ENCODE measurements at places on chromosomes 7 and 10.

GRCh38 chr7:98209166-98209920 is 1.9 kb upstream of the BHLHA15 start:
- no peak for DNase-seq

DNA sequence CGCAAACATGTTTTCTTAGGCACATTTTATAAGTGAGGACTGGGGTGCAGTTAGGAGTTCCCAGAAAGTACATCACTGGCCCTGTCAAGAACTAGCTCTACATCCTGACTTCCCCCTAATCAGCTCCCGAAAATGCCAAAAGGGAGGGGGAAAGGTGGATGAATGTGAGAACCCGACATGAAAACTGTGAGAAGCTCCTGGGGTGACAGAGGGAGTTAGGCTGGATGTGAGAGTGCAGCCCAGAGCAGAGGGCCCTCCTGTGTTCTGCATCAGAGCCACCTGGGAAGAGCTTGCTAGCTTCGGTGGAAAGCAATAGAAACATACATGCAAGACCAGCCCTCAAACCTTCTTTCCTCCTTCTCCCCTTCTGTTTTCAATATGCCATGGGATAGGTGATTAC is 30.5 kb upstream of the SEM1 start:
- no peak for DNase-seq

- DNase-seq: no peak
Observed at GRCh38 chr10:75180592-75180991, 30.0 kb upstream of the VDAC2 start.

DNA sequence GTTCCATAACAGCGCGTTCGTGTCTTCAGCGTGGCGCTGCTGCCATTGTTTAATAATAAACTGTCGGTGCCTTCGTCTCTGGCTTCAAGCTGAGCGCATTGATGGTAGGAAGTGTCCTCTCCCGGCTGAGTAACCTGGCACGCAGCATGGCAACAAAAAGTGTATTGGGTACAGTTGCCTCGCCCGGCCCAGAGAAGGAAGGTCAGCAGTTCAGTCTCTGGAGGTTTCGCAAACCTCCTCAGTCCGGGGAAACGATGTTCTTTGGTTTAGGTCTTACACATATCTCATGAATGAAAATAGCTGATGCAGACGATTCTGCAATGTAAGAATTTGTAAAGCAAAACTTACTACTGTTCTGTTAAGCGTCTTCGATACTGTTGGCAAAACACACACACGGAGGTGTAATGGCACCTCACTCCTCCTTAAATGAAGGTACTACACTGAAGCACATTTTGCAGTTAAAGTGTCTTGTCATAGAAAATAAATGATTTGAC is 739 bp upstream of the CCDC186 start:
- DNase-seq: no peak

DNA sequence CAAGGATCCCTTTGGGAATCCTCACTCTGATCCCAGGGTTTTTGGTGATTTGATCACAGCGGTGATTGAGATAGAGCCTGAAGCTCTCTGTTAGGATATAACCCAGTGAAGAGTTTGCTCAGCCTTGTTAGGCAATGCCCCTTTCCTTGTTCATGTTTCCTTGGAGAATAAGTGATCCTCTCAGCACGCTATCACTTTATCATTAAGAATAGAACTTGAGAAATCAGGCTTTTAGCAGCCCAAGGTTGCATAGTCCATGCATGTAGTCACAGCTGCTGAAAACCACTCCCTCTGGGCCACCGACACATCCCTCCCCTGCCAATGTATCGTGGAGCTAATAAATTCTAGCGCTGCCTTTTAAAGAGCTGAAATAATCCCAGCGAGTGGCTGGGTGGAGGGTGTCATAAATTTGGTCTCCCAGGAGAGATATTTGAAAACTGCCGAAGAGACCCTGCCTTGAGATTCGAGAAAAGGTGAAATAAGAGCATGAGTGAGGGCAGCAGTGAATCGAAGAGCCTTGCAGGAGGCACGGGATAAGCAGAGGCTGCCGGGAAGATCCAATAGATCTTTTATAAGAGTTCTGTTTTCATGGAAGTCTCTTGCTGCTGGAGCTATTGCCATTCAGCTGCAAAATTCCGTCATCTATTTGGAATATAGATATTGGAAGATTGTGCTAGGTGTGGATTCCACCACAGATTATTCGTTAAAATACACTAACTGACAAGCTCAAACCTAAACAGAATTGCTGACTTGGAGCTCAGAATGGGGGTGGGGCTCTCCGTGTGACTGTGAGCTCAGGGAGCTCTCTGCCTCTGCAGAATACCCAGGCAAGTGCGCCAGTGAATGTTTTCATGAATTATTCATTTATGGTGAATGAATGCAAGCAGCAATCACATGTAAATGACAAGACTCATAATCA is 249.8 kb downstream of the TRIL start:
- no peak for DNase-seq

DNA sequence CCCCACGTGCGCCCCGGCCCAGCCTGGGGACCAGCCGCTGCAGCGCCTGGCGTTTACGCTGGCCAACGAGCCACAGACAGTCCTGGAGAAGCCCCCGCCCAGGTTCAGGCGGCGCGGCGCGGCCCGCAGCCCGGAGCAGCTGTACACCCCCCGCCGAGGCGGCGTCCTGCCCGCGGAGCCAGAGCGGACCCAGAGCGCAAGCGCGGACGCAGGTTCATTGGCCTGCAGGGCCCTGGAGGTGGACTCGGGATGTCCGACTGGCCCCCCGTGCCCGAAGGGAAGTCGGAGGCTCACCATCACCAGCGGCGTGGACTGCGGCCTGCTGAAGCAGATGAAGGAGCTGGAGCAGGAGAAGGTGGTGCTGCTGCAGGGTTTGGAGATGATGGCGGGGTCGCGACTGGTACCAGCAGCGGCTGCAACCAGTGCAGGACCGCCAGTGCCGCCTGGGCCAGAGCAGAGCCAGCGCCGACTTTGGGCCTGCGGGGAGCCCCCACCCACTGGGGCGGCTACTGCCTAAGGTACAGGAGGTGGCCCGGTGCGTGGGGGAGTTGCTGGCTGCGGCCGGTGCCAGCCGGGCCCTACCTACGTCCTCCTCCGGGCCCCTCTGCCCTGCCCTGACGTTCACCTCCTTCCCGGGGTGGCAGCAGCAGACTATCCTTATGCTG is 72.0 kb upstream of the KCTD7 start:
- no peak for DNase-seq

DNA sequence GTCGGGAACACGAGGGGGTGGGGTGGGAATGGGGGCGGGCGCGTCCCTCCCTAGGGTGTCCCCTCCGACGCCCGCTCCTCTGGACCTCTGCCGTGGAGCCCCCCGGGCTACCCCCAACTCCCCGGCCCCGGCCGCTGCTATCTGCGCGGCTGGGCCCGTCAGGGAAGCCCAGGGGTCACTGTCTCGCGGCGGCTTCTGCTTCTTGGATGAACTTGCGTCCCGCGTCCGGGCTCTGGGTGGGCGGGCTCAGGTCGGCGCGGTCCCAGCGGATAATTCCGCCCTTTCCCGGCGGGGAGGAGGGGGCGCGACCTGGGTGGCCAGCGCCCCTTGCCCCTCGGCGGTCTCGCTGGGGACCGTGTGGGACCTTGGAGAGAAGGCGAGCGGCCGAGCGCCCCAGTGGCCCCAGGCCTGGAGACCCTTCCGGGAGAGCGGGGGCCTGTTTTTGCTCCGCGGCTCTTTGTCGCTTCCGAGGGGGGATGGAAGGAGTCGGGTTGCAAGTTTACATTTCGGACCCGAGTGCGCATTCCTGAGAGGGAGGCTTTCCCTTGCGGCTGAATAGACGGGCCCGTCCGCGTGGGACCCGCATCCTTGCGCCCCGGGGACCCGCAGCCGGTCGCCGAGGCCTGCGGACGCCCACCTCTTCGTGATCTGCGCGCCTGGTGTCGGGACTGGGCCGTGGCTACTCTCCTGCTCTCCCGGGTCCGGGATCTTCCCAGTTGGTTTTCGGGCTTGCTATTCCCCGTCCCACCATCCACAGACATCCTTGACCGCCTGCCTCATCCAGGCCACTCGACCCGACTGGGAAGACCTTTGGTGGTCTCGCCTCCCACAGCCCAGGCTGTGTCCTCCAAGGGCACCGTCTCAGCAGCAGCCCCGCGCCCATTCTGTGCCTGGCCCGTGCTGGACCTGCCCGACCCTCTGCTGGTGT is 812 bp downstream of the DOCK1 start:
- no peak for DNase-seq

GRCh38 chr10:49141541-49142332 is 7.9 kb upstream of the FAM170B start:
- no peak for DNase-seq

DNA sequence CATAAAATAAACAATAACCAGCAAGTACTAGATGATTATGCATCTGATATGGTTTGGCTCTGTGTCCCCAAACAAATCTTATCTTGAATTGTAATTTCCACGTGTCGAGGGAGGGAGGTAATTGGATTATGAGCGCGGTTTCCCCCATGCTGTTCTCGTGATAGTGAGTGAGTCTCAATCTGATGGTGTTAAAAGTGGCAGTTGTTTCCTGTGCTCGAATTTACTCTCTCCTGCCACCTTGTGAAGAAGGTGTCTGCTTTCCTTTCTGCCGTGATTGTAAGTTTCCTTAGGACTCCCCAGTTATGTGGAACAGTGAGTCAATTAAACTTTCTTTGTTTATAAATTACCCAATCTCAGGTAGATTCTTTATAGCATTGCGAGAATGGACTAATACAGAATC is 15.1 kb downstream of the CNTNAP2 start:
- no peak for DNase-seq

DNA sequence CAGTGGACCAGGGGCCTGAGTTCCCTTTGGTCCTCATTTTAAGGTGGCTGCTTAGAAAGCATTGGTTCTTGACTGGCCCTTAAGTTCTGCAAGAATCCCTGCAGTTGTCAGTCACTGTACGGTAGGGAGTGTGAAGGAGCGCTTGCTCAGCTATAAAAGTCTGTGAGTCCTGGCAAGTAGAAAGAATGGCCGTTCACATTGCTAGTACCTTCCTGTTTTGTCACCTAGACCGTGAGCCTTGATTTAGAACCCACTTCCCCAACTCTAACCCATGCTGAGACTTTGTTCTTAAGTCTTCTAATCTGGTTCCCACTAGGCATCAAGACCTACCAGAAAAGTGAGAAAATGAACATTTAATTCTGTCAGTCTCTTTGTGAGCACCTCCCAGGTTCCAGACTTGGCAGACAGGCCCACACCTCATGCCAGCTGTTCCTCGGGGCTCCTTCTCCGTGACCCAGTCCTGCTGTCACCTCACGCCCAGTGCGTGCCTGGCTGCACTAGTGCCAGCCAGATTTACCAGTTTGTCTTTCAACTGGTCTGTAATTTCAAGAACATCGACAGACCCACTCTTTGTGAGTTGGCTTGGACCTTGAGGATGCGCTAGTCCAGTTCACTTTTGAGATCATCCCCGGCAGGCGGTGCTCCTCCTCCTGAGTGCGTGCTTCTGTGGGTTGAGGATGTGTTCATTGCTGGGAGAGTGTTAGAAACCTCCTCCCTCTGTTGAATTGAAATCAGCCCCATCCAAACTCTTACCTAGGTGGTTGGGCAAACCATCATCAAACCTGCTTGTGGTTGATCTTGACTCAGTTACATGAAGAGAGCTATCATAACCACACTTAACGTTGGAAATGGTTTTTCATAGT is 78.5 kb downstream of the SHH start:
- DNase-seq: no peak

DNA sequence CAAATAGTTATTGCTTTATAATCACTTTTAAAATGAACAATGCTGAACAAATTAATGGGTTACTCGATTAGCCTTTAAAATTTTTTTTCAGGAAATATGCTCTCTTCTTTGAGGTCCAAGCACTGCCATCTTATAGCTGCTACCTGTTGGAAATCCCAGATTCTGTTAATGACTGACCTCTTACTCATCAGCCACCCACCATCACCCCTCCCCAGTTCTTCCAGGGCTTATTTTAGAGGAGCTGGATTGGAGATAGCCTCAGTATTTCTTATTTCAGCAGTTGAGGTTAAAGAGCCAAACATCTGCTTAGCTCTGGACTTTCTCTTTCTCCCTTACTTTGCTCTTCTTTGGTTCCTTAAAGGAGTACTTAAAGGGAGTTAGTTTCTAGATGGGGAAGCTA is 420.0 kb downstream of the EXOC4 start:
- DNase-seq: no peak

- no peak for DNase-seq
Observed at GRCh38 chr7:78702770-78703169, 750.7 kb downstream of the MAGI2 start.

GRCh38 chr10:69409176-69409495 is 7.6 kb downstream of the TACR2 start:
- no peak for DNase-seq

- DNase-seq: no peak
Observed at GRCh38 chr10:12214093-12214492, 18.1 kb downstream of the CDC123 start.

- no peak for DNase-seq
Observed at GRCh38 chr10:48511875-48512231, 93.0 kb downstream of the ARHGAP22 start.

- no peak for DNase-seq
Observed at GRCh38 chr7:87850836-87851593, 25.1 kb downstream of the SLC25A40 start.

GRCh38 chr7:148187471-148187870 is 403.1 kb upstream of the C7orf33 start:
- no peak for DNase-seq

DNA sequence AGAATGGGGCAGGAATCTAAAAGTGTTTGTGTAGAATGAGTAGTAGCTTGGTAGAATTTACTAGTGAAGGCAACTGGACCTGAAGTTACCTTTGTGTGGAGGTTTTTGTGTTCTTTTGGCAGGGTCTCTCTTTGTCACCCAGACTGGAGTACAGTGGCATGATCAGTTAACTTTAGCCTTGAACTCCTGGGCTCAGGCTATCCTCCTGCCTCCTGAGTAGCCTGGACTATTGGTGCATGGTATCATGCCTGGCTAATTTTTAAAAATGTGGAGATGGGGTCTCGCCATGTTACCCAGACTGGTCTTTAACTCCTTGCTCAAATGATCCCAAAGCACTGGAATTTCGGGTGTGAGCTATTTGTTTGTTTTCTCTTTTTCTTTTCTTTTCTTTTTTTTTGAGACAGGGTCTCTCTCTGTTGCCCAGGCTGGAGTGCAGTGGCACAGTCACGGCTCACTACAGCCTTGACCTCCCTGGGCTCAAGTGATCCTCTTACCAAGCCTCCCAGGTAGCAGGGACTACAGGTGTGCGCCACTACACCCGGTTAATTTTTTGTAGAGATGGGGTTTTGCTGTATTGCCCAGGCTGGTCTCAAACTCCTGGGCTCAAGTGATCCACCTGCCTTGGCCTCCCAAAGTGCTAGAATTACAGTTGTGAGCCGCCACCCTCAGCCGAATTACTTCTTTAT is 76.7 kb downstream of the MKLN1 start:
- no peak for DNase-seq

GRCh38 chr7:79965946-79966345 is 168.7 kb upstream of the GNAI1 start:
- no peak for DNase-seq

DNA sequence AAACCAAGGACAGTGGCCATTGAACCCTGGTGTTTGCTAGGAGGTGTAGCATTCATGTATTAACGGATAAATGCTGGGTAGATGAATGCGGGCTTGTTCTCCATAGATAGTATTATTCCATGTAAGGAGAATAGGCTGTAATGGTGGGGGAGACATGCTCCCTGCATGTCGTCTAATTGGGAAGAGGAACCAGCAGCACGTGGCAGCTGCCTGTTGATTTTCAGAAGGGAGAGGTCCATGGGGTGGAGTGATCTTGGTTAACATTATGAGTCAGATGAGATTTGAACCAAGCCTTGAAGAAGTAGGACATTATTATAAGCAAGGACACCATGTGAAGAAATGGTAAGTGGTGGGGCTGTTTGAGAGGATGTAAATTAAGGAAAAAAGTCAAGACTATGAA is 112.5 kb downstream of the WNT2 start:
- no peak for DNase-seq
